ENCODE measurements at places on chromosomes 11 and 22.

DNA sequence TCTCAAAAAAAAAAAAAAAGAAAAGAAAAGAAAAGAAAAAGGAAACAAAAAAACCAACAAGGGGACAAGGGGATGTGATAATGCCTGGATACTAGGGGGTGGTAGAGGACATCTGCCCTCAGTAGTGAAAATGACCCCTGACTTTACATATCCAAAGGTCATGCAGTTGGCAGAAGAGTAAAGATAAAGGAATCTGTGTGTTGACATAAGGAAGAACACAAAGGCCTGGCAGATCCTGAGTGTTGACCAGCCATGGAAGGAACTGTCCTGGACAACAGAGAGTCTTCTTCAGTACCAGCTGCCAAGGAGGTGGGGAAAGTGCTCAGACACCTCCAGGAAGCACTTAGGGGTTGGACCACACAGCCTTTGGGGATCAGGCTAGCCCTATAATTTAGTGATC, 12.6 kb downstream of the SLC43A1 start:
- no peak for DNase-seq

- DNase-seq: no peak
These were observed 44.4 kb downstream of the INSC start for GRCh38 chr11:15159085-15159484.

DNA sequence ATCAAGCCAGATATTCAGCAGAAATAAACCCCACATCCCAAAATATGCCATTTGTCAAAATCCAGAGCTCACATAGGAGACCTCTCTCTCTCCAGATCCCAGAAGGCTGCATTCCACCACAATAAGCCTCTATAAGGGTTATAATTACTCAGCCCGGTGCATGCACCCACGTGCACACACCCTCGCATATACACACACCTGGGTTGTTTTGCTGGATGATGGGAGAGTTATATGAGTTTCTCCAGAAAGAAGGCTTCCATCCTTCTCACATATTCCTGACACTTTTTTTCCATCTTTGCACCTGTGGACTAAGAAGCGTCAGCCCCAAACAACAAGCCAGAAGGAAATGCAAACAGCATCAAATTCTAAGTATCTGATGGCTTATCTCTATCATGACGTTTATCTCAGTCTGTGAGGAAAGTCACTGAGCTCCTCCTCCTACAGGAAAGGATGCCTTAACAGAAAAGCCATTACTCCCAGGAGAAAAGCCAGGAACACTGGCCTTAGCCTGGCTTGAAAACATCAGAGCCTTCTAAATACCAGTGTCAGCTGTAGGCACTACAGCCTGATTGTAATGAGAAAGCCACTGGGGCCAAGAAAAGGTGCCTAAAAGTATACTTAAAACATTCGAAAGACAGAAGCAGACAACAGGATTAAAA, 253.2 kb downstream of the LARGE1 start:
- DNase-seq: no peak

DNA sequence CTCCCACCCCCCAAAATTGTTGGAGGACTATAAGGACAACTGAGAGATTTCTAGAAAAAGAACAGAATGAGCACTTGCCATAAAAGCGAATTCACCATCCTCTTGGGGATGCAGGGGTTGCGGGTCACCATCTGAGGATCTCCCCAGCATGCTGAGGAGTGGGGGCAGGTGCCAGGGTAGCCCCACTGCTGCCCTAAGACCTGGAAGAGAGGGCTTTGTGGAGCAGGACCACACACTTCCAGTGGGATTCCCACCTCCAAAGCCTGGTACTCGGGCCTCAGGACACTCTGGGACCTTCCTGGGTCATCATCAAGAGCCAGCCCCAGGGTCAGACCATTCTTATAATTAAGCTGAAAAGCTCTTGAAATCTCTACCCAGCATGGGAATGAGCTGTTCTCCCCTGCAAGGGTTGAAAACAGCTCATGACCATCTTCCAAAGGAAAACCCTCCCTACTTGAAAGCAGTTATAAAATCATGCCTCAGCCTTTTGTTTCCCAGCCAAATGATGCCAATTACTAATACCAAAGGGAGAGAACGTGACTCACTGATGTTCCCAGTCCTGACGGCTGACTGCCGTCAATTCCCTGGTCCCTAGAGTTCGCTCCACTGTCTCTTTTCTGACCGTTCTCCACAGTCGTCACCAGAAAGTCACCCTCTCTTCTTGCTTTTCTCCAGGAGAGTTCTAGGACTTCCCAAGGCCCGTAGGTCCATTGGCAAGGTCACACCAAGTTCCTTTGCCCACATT, 76.8 kb upstream of the CREB3L1 start:
- no peak for DNase-seq

- DNase-seq: peak; percentile 77
These were observed 4.5 kb upstream of the TIMP3 start for GRCh38 chr22:32796865-32797573.

DNA sequence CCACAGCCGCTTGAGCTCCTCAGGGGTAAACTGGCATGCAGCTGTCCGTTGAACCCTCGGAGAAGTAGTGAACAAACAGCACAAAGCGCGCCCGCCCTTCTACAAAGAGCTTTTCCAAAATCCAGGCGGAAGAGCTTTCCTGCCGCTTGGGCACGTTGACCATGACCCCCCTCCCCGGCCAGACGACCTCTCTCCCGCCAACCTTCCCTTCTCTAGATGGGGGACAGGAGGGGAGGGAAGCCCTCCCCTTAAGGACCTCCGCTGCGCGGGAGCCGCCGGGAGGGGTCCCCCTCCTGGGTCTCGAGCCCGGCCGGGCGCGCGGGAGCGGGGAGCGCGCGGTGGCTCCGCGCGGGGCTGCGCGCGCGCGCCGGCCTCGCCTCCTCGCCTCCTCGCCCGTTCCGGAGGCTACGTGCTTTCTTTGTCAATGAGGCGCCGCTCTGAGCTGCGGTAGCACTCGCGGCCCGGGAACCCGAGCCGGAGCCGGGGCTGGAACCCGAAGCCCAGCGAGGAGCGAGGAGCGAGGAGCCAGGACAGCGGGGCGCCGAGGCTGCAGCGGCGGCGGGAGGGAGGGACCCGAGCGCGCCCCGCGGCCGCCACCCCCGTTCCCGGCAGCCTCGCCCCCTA, 118.6 kb downstream of the HIPK3 start:
- DNase-seq: no peak

- no peak for DNase-seq
These were observed 11.3 kb upstream of the CCDC86 start for GRCh38 chr11:60830478-60831142.

GRCh38 chr22:35454416-35455054, 54.6 kb downstream of the MCM5 start:
- DNase-seq: no peak

GRCh38 chr22:37275622-37276021, 6.7 kb upstream of the CYTH4 start:
- no peak for DNase-seq

DNA sequence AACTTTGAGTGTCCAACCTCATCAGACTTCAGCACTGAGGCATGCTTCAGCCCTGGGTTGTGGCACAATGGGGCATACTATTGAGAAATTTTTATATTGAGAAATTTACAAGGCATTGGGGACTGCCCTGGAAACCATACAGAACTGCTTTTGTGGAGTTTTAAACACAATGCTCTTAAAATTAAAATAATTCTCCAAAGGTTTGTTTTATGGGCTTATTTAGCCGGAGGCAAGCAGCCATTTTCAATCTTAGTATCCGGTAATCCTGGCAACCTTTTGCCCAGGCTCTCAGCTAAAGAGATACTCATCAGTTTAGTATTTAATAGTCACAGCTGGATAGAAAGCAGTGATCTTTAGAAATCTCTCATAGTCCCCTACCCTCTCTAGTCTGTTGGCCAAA, 3.1 kb upstream of the EXPH5 start:
- no peak for DNase-seq

- peak; percentile 85 for DNase-seq
These were observed 9.7 kb downstream of the TUB start for GRCh38 chr11:8090756-8091155.

DNA sequence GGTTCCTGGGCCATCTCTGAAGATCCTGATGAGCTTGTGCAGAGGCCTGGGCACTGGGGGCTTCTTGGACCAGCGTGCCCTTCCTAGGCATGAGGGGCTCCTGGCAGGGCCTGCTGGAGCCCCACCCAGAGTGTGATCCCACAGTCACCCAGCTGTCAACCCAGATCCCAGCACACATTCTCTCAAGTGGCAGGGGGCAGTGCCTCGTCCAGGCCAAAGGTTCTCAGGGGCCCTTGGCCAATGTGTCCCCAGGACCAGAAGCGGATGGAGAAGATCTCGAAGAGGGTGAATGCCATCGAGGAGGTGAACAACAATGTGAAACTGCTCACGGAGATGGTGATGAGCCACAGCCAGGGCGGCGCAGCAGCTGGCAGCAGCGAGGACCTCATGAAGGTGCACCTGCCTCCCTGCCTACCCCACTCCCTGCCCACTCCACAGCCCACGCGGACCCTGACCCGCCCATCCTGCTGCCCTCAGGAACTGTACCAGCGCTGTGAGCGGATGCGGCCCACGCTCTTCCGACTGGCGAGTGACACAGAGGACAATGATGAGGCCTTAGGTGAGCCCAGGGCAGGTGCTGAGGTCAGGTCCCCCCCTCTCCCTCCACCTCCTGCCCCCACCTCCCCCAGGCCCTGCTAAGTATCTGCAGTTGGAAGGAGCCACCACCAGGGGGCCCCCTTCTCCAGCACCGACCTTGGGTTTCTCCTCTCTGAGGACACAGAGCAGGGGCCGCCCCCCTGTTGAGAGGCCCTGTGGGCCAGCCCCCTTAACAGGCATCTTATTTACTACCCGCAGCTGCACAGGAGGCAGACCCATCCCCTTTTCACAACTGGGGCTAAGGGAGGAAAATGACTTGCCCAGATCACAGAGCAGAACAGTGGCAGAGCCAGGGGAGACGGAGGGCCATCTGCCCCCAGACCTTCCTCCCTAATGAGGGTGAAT, 14.7 kb downstream of the GGA1 start:
- DNase-seq: peak; percentile 86

- peak; percentile 87 for DNase-seq
These were observed 11.2 kb upstream of the IGLL1 start for GRCh38 chr22:23591201-23591791.

- no peak for DNase-seq
These were observed 148.8 kb downstream of the NCAM1 start for GRCh38 chr11:113110046-113110445.

DNA sequence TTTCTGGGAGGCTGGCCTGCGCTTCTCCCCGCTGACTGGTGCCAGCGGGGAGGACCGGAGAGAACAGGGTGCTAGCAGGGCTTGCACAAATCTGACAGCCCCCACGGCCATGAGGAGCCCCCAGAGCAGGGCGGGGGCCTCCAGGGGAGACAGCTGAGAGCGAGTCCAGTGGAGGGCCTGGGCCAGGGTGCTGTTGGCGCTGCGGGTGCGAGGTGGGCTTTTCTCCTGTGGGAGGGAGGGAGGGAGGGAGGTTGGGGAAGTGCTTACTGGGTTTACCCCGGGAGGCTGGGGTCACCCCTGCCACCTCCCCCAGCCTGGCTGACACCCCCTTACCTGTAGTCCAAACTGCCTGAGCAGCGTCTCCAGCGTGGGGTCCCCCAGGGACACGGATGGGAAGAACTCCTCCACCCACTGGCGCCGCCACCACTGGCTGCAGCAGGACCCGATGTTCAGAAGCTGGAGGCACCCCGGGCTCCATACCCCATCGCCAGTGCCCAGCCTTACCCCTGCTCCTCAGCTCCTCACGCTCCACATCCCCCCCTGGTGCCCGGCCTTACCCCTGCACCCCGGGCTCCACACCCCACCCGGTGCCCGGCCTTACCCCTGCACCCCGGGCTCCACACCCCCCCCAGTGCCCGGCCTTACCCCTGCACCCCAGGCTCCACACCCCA, 3.9 kb downstream of the LMF2 start:
- DNase-seq: no peak

DNA sequence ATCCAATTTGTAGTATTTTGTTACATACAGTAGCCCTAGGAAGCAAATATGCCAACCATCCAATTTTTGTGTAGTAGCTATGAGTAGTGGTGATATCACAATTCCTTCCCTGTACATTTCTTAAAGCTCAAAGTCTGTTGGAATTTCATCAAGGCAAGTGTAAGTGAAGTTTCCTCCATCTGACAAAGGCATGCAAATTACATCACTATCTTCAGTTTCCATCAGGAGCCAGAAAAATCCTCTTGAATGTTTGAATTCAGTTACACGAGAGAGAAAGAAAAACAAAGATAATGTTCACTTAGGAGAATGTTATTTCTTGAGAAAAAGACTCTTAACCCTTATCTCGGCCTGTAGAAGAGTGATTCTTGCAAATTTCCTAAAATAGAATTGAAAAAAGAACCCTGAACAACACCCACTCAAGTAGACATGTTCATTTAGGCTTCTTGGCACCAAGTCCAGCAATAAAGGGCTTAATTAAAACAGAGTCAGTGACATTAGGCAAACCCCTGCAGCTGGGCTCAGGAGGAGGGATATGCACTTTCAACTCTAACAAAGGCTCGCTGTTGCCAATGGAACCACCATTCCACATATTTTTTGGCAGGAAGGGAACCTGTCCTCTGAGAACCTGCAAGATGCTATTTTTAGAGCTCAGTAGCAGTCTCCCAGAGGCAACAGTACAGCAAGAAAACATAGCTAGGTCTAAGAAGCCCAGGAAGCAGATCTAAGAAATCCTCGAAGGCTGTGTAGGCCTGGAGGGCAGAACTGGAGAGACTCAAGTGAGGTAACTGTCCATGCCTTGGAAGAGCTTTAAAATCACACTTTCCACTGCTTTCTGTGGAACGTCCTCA, 144.6 kb downstream of the CCDC81 start:
- DNase-seq: no peak
